Germinal center (tissue), 1 donor: ENCODE measurements at places on chromosomes 5 and 9.

- DNase-seq = no peak
Observed at GRCh38 chr5:136279314-136279713, 86.0 kb downstream of the TRPC7 start.

- peak; percentile 34 for DNase-seq
Observed at GRCh38 chr5:64229163-64229774, 63.6 kb downstream of the RNF180 start.

- no peak for DNase-seq
Observed at GRCh38 chr9:126015424-126015823, 268.3 kb downstream of the PBX3 start.

DNA sequence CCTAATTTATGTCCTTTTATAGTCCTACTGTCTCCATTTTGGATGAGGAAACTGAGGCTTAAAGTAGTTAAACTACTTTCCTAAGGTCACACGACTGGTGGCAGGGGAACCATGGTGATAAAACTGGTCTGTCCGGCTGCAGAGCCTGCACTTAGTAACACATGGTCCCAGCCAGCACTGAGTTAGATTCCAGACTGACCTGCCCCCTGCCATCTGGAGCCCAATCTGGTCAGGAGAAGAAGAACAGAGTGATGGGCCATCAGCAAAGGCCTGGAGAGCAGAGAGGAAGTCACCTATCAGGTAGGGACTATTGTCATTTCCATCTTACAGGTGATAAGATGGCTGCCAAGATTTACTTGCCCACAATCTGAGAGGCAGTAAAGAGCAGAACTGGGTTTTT lies 86.6 kb upstream of the SLC25A48 start:
- no peak for DNase-seq

DNA sequence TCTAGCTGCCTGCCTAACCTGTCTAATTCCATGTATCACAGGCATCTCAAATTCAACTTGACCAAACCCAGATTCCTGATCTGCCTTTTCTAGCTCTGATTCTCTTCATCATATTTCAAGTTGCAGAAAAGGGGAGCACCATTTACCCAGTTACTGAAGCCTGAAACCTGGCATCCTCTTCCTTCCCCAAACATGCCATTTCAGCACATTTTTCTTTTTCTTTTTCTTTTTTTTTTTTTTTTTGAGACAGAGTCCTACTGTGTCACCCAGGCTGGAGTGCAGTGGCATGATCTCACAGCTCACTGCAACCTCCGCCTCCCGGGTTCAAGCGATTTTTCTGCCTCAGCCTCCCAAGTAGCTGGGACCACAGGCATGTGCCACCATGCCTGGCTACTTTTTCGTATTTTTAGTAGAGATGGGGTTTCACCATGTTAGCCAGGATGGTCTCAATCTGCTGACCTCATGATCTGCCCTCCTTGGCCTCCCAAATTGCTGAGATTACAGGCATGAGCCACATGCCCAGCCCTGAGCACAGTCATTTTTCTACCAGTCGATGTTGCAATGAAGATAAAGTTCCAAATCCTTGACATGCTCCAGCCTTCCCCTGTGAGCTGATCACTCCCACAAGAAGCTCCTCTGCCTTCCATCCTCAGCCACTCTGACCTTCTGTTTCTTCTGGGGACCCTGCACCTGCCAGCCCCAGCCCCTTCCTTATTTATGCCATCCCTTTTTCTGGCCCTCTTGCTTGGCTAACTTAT lies 32.2 kb downstream of the ACER2 start:
- no peak for DNase-seq
